ENCODE measurements at places on chromosomes 7 and 10. TPM values are rescaled to one million over a fixed set of nuclear protein-coding genes. Genes with fewer than 3 reads are reported as not detected.
A peak's percentile ranks its signal among the peaks of the same experiment; 100 is the strongest.

- peak; percentile 11 for DNase-seq
- H3K4me3 ChIP-seq: no peak overlapping the region
- no peaks in the 10 kb centered on the region for H3K27me3 ChIP-seq
- H3K36me3 ChIP-seq: no peaks in the 10 kb centered on the region
- no peak overlapping the region for H3K27ac ChIP-seq
- no peaks in the 10 kb centered on the region for H3K4me1 ChIP-seq
These were observed 34.4 kb upstream of the GRM8 start for GRCh38 chr7:127287133-127287532.

DNA sequence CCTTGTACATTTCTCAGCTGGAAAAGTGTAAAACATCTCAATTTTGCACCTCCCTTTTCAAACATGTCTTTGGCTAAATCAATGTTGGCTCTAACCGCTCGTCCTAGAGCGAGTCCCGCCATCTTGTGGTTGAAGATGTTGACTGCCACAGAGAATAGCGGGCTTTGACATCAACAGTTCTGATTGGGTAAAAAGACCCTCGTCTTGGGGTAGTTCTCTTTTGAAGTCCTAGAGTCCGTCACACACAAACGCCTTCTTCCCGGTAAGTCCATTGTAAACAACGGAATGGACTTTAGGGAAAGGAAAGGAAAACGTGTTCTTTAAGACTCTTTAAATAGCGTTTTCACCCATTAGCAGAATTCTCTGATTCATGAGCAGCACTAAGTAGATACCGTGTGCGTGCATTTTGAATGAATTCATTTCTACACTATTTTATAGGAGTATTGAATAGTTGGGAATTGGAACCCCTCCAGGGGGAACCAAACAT, 452 bp upstream of the RPP30 start:
- H3K27me3 ChIP-seq: no peaks in the 10 kb centered on the region
- peaks cover 19% of the 10 kb centered on the region for H3K4me1 ChIP-seq
- H3K36me3 ChIP-seq: peaks cover 6% of the 10 kb centered on the region
- H3K27ac ChIP-seq: no peak overlapping the region

DNA sequence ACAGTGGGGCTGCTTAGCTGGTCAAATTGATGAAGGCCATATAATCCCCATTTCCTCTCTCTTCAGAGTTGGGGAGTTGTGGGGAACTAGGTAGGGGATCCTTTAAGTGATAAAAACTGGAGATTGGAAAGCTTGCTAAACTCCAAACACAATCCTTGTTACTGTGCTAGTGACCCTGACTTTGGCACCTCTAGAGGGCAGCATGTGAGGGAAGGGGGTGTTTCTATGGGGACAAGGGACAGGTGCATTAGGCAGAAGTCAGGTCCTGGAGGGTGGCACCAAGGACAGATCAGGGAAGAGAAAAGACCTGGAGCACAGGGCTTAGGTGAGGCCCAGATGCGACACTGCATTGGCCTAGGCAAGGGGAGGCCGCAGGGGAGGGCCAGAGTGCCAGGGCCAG, 66.9 kb downstream of the CDHR3 start:
- H3K27ac ChIP-seq: no peak overlapping the region
- no peak overlapping the region for H3K4me3 ChIP-seq
- DNase-seq: peak; percentile 54
- H3K4me1 ChIP-seq: peaks cover 33% of the 10 kb centered on the region
- H3K27me3 ChIP-seq: no peaks in the 10 kb centered on the region

GRCh38 chr10:103854265-103854685, 1.1 kb downstream of the SH3PXD2A start:
- peak overlapping the region; percentile 92 for H3K4me3 ChIP-seq
- H3K27me3 ChIP-seq: peaks cover 47% of the 10 kb centered on the region
- peak; percentile 69 for DNase-seq
- H3K4me1 ChIP-seq: peaks cover 10% of the 10 kb centered on the region
- H3K36me3 ChIP-seq: no peaks in the 10 kb centered on the region
- H3K27ac ChIP-seq: no peak overlapping the region

DNA sequence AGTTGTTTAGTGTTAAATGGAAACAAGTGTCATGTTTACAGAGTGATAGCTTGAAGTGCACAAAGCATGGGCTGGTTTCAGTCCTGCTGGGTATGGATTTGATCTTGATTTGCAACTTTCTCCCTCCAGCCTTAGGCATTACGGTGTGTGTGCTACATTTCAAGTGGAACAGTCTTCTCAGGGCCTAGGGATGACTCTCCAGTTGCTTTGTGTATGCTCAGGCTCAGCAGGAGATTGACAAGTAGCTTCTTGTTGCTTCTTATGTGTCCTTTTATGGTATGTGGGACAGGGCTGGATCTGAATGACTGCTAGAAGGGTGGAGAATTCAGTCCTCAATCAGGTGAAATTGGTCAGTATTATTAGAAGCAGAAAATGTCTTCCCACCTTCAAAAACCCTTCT, 51.3 kb upstream of the PLEKHA1 start:
- no peaks in the 10 kb centered on the region for H3K4me1 ChIP-seq
- no peak for DNase-seq
- H3K27me3 ChIP-seq: no peaks in the 10 kb centered on the region
- H3K4me3 ChIP-seq: no peak overlapping the region

- no peaks in the 10 kb centered on the region for H3K36me3 ChIP-seq
- peaks cover 41% of the 10 kb centered on the region for H3K4me1 ChIP-seq
- DNase-seq: no peak
- H3K27ac ChIP-seq: no peak overlapping the region
- H3K4me3 ChIP-seq: no peak overlapping the region
- no peaks in the 10 kb centered on the region for H3K27me3 ChIP-seq
These were observed 149.7 kb downstream of the CELF2 start for GRCh38 chr10:11167233-11167966.

DNA sequence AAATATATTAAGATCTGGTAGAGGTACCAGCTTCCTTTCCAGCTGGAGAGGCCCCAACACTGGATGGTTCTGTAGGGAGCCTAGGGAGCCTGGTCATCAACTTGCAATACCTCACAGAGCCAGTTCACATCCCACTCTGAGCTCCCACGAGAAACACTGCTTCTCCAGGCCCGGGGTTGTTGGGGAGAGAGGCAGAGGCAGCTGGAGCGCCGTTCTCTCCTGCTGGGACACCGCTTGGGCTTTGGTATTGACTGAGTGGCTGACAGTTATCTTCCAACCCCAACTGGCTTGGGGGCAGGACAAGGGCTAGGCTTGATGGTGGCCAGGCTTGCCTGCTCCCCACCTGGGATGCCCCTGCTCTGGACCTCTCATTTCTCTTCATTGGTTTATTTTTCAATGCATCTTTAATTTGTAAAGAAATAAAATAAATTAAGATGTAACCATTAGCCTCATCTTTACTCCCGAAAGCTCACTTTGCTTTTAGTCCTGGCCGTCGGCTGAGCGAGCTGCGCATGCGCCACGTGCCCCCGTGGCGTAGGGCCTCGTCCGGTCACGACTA, 10.0 kb upstream of the CHCHD1 start:
- no peaks in the 10 kb centered on the region for H3K36me3 ChIP-seq
- peak overlapping the region; percentile 52 for H3K27ac ChIP-seq
- peak; percentile 87 for DNase-seq
- peaks cover 18% of the 10 kb centered on the region for H3K4me1 ChIP-seq
- no peaks in the 10 kb centered on the region for H3K27me3 ChIP-seq
- peak overlapping the region; percentile 88 for H3K4me3 ChIP-seq

OLAH gene
- polyA plus RNA-seq: 0.12 TPM
